Activated gamma-delta T cell treated with anti-CD3 and anti-CD28 coated beads, Interleukin-2, amount 50 U/mL, for 16 hours (primary cell): ENCODE measurements at places on chromosomes 6 and 20.

DNA sequence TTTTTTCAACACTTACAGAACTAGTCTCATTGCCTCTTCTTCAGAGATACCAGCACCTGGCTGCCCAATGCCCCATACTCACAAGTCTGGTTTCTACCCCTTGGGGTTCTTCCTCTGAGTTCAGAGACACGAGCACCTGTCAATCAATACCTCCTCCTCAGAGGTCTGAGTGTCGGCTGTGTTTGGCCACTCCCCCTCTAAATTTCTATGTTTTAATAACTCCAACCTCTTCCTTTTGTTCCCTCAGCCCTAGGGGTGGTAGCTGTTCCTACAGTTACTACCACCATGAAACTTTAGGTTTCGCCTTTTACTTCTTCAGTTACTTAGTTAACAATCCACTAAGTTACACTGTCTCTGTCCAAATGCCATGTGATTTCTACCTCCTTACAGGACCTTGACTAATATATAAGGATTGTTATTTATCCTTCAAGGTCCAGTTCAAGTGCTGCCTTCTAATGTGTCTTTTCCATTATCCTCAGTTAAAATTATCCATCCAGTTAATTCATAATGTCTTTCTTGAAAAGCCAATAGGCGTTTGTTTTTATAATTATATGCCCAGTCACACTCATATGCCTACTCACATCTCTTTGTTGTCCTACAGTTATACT, 14.6 kb upstream of the PHF20 start:
- DNase-seq = no peak

DNA sequence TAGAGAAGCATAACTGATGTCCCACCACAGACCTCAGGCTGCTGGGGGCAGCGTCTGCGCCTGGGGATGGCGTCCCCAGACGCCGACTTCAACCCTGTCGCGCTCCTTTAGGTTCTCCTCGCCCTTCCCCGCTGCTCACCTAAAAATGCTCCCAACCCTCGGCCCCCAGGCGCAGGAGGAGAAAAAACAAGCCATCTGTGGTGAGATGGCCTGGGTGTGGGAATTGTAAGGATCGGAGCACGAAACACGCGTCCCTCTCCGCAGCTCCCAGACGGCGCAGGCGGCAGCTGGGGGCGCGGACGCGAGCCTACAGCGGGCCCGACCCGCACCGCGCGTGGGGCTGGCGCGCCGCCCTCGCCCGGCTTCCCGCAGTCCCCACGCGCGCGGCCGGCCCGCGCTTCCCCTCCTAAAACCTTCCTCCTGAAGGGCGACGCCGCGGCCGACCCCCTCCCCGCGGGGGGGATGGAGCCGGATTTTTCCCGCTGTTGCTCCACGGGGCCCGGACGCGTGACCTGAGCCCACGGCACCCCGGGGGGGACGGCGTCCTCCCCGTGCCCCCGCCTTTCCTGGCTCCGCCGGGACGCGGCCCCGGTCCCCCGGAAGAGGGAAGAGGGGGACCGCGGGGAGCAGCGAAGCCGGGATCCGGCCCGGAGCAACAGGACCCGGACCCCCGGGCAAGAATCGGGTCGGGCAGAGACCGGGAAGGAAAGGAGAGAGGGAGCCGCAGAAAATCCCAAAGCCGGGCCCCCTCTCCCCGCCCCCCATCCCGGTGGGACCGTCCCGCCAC, 611 bp downstream of the EPB41L2 start:
- no peak for DNase-seq

GRCh38 chr6:100078509-100078908, 84.5 kb upstream of the MCHR2 start:
- no peak for DNase-seq

DNA sequence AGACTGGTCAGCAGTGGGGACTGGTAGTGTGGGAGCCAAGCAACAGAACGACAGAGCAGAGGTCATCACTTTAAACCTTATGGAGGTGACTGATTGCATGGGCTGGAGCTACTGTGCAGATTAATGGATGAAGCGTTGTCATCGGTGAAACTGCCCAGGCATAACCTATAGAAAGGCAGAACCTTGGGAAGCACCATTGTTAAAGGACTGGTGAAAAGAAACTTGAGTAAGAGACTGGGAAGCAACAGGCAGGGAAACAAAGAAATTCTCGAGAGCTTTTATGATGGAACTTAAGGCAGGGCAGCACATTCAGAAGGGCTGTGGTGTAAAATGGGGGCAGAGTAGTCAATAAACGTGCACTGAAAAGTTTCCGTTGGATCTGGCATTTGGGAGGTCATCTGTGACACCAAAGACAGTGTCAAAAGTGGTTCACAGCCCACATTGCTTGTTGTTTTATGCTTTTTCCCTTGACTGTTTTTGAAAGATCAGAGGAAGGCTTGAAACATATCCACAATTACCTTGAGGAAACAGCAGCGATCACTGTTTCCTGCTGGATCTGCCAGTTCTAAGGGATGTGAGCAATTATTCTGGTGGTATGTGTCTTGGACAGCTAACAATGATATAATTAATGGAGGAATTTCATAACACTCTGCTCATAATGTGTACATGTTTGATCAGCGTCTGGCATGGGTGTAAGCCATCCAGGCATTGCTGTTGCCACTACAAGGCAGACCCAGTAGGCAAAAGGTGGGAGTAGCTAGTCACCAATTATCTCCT, 62.7 kb downstream of the LRRC1 start:
- no peak for DNase-seq

GRCh38 chr6:84263557-84263956, 36.1 kb upstream of the CEP162 start:
- DNase-seq = no peak

GRCh38 chr6:23013776-23014175, 444.4 kb downstream of the HDGFL1 start:
- DNase-seq = no peak

DNA sequence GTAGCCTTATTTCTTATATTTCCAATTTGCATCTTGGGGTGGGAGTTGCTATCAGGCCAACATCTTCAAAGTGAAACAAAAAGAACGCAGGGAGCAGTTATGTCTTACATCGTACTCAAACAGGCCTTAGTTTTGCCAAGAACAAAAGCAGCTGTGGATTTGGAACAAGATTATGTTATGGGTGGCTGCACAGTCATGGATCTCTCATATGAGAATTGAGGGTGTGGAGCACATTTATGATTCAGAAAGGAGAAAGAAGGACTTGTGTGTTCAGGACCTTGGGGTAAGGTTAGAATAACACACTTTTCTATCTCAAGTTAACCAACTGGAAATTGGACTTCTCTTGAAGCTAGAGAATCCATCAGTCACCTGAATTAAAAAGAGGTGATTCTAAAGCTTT, 259.9 kb downstream of the FOXA2 start:
- no peak for DNase-seq

DNA sequence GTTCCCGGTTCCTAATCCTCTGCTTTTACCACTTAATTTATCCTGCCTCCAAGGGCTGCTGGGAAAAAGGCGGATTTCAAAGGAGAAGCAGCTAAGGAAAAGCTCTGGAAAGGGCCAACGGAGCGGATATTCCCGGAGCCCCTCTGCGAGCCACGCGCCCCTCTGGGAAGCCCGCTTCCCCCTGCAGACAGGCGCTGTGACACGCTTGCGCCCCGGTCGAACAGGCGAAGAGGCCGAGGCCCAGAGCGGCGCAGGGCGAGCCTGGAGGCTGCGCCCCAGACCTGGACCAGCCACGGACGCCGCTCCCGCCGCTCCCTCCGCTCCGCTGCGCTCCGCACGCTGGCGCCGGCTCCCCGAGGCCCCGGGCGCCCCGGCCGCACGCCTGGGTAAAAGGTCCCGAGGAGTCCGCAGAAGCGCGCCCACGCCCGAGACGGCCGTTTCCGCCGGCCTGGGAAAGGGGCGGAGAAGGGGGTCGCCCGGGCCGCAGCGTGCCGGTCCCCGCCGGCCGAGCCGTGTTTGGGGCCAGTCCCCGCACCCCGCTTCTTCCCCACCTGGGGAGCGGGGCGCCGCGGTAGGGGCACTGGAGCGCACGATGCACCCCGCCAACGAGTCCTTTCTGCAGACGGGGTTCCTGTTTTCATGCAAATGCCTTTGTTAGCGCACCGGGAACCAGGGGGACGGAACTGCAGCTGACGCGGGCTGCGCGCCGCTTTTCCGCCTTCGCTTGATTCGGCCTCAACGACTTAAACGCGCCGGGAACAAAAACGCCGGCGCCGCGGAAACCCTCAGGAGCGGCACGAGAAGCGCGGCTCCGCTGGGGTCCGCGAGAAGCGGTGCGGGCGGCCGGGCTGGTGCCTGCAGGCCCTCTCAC, 91.9 kb upstream of the SIRPA start:
- DNase-seq = no peak

GRCh38 chr20:52305858-52306257, 114.3 kb upstream of the ZFP64 start:
- no peak for DNase-seq

DNA sequence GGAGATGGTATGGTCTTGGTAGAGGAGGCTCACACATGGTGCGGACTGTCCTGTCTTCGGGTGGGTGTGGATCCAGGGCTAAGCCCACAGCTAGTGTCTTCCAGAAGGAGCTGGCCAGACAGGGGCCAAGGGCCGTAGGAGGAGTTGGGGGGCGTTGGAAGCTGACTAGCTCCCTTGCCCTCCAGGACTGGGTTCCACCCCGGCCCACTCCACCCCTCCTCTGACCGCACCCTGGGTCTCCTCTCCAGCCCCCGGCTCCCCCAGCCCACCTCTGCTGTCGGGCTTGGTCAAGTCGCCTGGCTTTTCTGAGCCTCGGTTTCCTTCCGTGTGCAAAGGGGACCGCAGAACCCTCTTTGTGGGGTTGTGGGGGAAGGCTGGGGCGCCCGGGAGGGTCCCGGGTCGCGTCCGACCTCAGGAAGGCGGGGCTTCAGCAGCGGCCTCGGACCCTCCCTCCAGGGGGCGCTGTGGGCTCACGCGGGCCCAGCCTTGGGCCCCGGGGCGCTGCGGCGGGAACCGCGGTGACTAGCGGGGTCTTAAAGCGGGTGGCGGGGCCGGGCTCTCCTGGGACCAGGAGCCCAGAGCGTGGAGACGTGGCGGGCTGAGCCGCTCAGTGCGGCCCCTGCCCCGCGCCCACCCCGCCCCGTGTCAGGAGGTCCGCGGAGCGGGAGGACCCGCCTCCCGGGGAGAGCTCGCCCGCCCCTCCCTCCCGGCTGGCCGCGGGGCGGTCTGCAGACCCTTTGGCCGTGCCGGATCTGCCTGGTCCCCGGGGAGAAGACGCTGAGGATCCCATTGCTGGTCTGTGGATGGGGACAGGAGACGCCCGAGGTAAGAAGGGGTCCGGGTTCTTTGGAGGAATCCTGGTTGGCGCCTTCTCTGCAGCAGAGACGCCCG, 5.4 kb downstream of the NPBWR2 start:
- peak; percentile 47 for DNase-seq
